Ammon's horn (tissue), 1 donor: ENCODE measurements at places on chromosomes 13 and 19.

GRCh38 chr19:48543121-48543710 is 8.8 kb upstream of the SULT2B1 start:
- no peak for DNase-seq

GRCh38 chr19:53131727-53132126 is 983 bp downstream of the ZNF415 start:
- DNase-seq = peak; percentile 70

GRCh38 chr19:30669329-30670010 is 297.3 kb downstream of the ZNF536 start:
- DNase-seq = peak; percentile 63

DNA sequence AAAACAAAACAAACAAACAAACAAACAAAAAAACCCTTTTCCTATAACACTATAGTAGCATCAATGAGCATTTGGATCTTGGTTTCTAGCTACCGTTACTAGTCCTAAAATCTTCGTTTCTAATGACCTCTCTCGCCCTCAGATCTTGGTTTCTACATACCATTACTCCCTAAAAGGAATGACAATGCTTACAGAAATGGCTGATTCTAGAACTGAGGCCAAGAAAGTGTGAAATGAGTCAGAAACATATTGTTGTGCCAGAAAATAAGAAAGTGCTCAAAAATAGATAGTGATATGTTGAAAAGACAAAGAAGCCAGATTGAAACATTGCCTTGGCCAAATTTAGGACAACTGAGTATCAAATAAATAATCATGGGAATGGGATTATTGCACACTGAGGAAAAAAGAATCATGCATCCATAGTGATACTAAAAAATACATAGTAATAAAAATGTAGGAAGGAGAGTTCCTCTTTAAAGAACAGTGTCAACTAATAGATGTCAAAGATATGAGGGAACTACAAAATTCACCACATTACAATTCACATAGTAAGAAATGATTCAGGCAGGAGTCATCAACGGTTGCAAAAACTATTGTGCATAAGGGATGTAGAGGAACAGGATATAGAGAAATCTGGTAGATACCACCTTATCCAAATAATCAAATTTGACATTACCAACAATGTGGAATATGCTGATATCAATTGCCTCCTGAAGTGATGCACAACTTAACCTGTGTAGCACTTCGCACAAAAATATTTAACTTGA is 386.6 kb downstream of the DIAPH3 start:
- DNase-seq = no peak

DNA sequence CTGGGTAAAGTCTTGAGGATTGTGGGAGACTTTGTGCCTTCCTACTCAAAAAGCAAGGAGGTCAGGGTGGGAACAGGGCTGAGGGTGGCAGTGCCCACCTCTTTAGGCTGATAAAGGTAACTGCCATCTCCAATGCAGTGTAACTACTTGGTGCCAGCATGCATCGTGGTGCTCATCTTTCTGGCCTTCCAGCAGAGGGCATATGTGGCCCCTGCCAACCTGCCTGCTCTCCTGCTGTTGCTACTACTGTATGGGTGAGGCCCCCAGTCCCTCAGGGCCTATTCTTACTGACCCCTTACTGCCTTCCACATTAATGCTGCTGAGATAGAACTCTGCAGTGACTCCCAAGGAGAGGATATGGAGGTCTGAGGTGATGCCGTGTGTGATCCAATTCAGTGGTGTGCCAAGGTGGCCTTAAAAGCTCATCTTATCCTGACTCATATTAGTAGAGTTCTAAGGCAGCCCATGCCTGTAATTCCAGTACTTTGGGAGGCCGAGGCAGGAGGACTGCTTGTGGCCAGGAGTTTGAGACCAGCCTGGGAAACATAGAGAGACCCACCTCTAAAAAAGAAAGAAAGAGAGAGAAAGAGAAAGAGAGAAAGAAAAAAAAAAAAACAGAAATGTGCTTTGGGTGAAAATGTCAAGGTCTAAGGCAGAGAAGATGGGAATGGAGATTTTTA is 9.7 kb upstream of the ARHGAP45 start:
- no peak for DNase-seq

DNA sequence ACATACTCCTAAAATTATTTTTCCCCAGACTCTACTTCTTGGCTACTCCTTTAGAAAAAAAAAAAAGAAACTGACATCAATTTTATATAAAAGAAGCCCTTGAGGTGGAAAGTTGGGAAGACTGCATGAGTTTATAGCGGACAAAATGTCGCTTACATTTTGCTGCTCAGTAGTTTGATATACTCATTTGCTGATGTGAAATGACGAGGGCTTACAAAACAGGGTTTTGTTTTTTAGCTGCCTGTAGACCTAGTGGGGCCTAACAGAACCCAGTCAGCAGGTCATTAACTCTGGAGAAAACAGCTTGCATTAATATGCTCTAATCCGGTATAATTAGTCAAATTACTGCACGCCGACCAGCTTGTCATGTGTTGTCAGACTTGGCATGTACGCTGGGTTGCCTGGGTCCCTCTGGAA is 37.6 kb upstream of the MAB21L1 start:
- no peak for DNase-seq

DNA sequence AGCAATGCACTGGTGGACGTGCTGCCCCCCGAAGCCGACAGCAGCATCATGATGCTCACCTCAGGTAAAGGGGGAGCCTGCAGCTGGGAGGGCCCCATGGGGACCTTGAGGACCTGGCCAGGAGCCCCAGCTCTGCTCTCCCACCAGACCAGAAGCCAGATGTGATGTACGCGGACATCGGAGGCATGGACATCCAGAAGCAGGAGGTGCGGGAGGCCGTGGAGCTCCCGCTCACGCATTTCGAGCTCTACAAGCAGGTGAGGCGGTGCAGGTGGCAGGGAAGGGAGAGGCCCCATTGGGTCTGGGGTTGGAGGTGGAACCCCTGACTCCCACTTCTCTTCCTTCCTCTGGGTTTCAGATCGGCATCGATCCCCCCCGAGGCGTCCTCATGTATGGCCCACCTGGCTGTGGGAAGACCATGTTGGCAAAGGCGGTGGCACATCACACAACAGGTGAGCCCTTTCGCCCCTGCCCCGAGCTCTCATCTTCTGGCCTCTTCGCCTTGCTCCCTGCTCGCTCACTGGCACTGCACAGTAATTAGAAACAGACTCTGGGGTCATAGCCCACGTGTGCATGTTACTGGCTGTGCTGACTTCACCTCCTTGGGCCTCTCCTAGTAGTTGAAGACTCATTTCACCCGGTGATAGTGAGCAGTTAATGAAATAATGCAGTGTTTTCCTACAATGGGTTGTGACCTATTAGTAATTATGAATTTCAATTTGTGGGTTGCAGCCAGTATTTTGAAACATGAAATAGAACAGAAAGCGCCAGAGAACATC is 3.6 kb downstream of the PSMC4 start:
- no peak for DNase-seq

- no peak for DNase-seq
Observed at GRCh38 chr13:60146471-60146870, 17.3 kb downstream of the DIAPH3 start.

GRCh38 chr19:50333737-50334617 is 4.8 kb upstream of the KCNC3 start:
- peak; percentile 88 for DNase-seq

DNA sequence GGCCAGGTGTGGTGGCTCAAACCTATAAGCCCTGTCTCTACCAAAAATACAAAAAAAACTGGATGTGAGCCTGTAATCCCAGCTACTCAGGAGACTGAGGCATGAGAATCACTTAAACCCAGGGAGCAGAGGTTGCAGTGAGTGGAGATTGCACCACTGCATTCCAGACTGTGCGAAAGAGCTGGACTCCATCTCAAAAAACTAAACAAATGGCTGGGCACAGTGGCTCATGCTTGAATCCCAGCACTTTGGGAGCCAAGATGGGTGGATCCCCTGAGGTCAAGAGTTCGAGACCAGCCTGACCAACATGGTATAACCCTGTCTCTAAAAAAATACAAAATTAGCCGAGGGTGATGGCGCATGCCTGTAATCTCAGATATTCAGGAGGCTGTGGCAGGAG is 34.9 kb upstream of the ZNF83 start:
- no peak for DNase-seq

DNA sequence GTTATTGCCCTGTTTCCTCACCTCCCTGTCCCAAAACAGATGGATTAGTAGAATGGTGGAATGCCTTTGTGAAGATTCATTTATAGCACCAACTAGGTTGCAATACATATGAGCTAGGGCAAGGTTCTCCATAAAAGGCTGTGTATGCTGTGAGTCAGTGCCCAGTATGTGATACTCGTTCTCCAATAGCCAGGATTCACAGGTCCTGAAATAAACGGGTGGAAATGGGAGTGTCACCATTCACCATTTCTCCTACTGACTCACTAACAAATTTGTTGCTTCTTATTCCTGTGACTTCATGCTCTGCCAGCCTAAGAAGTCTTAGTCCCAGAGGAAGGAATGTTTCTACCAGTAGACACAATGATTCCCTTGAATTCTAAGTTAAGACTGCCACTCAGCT is 1745.4 kb downstream of the SLITRK1 start:
- DNase-seq = no peak

DNA sequence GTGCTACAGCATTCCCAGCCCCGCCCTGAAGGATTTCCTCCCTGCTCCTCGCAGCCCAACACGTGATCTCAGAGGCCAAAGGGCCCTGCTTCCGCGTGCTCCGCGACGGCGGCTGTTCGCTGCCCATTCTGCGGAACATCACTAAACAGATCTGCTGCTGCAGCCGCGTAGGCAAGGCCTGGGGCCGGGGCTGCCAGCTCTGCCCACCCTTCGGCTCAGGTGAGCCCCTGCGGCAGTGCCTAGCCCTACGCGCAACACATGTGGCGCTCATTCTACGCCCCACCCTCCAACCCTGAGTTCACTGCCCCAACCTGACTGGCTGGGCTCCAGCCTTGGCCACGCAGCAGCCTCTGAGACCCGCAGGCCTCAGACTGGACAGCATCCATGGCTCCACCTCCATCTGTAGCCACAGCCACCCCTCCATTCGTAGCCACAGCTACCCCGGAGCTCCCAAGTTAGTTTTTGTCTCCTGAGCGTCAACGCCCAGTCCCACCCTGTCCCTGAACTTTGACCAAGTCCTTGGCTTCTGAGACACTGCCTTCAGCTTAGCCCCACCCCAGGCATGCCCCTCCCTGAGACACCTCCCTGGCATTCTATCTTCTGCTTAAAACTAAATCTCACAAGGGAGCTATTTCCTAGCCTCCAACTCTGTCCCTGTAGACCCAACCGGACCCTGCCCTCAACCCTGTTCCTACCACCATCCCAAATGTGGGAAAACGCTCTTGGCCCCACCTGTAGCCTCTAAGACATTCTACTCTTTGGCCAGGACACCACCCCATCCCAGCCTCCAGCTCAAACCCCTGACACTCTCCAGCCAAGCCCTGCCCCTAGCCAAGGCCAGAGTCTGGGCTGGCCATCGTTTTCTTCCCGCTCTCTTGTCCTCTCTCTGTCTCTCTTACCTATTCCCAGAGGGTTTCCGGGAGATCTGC is 6.4 kb downstream of the LTBP4 start:
- DNase-seq = no peak

- no peak for DNase-seq
Observed at GRCh38 chr13:26253262-26253786, 605 bp upstream of the CDK8 start.

DNA sequence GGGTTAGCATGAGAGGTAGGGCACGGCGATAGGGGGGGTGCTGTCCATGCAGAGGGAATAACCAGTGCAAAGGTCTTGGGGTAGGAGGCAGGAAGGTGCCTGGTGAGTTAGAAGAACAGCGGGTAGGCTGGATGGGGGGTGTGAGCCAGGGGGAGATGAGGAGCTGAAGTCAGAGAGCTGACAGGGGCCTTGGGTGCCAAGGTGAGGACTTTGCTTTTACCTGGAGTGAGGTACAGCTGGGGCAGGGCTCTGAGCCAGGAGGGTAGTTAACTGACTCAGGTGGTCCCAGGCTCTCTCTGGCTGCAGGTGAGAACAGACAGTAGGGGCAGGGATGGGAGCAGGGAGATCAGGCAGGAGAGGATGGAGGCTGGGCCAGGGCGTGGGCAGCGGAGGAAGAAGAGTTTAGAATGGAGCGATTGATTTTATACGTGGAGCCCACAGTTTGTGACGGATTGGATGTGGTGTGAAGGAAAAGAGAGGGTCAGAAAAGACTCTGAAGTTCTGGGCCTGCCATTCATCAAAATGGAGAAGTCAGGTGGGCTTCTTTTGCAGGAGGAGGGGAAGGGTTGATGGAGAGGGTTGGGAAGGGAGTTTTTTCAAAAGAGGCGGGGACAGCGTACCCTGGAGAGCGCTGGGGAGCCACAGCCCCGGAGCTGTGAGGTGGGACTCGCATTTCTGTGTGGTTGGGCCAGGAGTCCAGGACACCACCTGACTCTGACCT is 1.2 kb upstream of the GRAMD1A start:
- no peak for DNase-seq

- no peak for DNase-seq
Observed at GRCh38 chr13:29292045-29292444, 303.4 kb downstream of the SLC7A1 start.

DNA sequence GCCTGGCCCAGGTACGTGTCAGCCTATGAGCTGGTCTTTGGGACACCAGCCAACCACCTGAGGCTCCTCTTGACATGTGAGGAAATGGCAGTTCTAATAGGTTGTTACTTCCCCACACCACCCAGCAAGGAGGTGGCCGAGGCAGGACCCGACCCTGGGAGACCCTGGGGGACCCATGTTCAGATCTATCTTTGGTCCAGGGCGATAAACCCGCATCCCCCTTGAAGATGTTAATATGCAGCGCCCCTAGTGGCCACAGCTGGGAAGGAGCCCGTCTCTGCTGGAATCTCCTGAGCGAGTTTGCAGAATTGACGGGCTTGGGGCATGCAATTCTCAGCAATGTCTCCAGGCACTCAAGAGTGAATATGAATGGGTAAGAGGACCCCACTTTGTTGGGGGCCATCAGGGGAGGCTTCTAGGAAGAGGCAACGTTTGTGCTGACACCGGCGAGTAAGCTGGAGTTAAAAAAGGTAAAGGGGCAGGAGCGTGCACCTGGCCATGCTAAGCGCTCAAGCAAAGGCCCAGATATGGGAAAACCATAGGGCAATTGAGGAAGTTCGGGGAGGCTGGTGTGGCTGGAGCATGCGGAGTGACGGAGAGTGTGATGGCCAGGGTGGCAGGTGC is 1.5 kb upstream of the MYO1F start:
- peak; percentile 69 for DNase-seq

DNA sequence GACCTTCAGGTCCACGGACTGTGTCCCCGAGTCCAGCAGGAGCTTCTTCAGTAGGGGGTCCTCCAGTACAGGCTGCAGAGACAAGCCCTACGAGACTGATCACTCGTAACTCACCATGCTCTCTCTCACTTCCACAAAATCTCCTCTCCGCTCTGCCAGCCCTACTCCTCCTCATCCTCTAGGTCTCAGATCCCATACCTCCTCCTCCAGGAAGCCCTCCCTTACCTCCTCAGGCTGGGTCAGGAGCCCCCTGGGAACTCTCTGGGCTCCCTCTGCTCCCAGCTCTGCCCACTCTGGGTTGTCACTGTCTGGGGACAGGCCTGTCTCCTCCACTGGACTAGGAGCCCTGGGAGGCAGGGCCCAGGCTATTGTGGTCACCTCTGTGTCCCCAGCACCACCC is 23.9 kb upstream of the NAPA start:
- DNase-seq = no peak

GRCh38 chr13:30256713-30257467 is 50.5 kb downstream of the KATNAL1 start:
- no peak for DNase-seq
